Stimulated activated naive CD8-positive, alpha-beta T cell treated with anti-CD3 and anti-CD28 coated beads, Interleukin-15, amount 100 ng/mL, for 72 hours (primary cell): ENCODE measurements at places on chromosomes 7 and 10.

GRCh38 chr10:24393201-24393600 lies 184.3 kb downstream of the KIAA1217 start:
- no peak for DNase-seq

GRCh38 chr10:74863551-74863950 lies 37.2 kb downstream of the KAT6B start:
- no peak for DNase-seq

- no peak for DNase-seq
These were observed 23.0 kb upstream of the RHEB start for GRCh38 chr7:151542606-151543130.

DNA sequence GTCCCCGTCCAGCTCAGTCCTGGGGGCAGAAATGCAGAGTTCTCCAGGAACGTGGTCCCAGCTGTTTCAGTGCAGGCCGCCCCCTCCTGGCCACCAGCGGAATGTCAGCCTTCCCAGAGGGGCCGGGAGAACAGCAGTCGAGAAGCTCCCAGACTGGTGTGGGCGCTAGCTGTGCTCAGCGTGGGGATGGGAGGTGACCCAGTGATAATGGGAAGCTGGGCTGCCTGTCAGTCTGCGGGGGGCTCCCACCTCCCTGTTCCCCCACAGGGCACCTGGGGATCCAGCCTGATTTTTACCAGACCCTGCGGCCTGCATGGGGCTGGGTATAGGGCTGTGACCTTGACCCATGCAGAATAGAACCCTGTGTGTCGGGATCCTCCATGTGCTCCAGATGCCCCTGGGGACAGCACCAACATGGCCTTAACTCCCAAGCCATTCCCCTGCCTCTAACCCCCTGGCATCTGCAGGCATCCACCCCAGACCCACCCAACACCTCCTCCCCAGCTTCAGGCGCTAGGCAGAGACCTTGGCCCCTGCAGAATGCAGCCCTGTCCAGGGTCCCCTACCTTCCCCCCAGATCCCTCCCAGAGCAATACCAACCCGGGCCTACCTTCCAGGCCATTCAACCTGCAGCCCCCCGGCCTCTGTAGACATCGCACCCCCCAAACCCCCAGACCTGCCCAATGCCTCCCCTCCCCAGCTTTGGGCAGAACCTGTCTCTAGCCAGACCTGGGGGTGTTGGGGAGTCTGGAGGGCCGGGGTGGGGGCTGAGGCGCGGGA lies 880 bp upstream of the ELN start:
- peak; percentile 61 for DNase-seq

DNA sequence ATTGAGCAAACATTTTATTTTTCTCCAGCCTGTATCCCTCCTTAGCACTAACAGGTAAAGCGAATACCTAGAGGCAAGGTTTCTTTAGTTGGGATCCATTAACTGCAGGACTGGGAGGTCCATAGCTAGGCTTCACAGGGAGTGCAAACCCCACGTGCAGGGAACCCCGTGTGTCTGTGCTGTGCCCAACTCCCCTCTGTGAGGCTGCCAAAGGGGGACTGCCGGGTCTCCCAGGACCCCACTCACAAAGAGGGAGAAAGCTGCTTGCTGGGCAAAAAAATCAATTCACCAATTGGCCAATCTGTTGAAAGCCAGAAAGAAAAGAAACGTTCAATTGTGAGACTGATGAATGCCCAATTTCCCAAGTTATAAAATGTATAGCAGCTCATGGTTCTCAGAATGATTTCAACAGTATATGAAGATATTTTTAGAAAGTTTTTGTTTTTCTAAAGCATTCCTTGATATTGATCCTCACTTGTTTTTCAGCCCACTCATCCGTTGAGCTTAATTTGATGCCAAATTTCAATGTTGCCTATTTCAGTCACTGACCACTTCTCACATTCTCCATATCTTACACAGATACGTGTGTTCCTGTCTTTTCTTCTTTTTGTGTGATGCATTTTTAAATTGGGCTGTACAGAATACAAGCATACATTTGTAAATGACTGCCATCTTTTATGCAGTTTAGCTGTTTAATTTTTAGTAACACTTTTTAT lies 202.7 kb upstream of the PRSS58 start:
- no peak for DNase-seq

DNA sequence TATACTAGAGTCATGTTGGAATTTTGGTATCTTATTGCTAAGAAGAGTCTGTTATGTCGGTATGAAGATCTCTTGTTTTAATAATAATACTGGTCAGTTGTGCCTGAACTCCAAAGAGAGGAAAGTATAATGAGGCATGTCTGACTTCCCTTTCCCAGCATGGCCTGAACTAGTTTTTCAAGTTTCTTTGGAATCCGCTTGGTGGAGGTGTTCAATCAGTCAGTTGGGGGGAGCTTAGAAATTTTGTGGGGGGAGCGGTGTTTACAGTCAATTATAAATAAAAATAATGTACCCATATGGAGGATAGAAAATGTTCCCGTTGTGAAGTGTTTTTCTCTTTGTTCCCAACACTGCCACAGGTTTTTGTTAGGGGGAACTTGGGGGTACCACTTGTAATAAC lies 1.5 kb upstream of the TRDMT1 start:
- no peak for DNase-seq

- DNase-seq = peak; percentile 94
These were observed 10.4 kb downstream of the ATG9B start for GRCh38 chr7:151013733-151014497.

DNA sequence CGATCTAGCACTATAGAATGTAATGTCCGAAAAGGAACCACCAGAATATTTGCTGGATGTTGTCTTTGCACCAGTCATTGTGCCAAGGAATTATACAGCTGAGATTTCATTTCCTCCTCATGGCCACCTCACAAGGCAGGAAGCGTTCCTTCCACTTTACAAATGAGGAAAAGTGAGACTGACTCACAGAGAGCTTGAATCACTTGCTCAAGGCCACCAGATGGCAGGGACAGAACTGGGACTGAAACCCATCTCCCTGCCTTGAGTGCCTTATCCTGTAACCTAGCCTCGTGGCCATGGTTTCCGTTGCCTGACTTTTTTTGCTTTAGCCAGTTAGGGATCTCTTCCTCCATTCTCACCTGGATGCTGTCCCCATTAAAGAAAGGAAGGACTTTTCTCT lies 44.7 kb upstream of the PDZD8 start:
- DNase-seq = no peak

- DNase-seq = no peak
These were observed 28.9 kb upstream of the INHBA start for GRCh38 chr7:41731493-41732435.

DNA sequence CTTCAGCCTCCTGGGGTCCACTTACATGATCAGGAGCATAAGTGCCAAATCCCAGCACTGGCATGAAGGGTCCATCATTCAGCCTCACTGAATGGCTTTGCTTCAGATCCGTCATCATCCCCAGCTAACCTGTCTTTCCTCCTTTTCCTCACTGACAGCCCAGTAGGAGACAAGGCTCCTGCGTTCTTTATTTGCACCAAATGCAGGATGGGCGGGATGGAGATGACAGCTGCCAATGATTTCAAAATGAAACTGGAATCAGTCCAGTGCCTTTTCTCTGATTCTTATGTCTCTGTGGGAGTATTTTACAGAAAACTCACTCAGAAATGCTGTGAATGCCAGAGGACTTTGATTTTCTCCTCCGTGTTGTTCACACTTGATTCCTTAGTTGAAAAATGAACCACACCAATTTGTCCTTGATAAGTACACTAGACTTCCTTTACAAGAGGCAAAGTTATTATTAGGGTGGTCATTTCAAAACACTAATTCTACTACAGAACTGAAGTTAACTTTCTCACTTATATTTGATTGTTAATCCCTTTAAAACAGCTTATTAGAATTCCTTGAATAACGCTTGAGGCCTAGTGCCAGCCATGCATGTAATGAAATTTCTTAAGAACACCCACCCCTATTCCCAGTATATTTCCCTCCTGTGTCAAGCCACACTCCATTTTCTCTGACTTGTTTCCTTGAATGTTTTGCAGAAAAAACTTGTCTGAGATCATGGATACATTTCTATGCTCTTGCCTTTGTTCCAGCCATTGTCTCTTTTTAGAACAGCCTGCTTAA lies at the start of gene AKR1C8:
Gene AKR1C8, minus strand, starts transcription at position 164 of the 789 bp plus-strand sequence. Its CDS starts 46 bp downstream, at position 118.
- no peak for DNase-seq

- no peak for DNase-seq
These were observed 127.0 kb upstream of the JCAD start for GRCh38 chr10:30186371-30186875.
